ENCODE measurements at places on chromosomes 16 and 17.

- DNase-seq = no peak
These were observed 80.9 kb upstream of the STAC2 start for GRCh38 chr17:39306509-39307212.

DNA sequence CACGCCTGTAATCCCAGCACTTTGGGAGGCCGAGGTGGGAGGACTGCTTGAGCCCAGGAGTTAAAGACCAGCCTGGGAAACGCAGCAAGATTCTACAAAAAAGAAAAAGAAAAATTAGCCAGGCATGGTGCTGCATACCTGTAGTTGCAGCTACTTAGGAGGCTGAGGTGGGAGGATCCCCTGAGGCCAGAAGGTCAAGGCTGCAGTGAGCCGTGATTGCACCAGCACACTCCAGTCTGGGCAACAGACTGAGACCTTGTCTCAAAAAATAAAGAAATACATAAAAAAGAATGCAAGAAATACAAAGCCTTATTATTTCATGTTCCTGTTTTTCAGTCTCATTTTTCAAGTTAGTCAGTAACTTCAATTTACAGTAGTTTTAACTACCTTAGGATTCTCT, 5.9 kb upstream of the CNOT1 start:
- DNase-seq = no peak

- no peak for DNase-seq
These were observed 64.8 kb upstream of the KIFC3 start for GRCh38 chr16:57867000-57867561.

- no peak for DNase-seq
These were observed 1.2 kb upstream of the FDXR start for GRCh38 chr17:74873874-74874614.

DNA sequence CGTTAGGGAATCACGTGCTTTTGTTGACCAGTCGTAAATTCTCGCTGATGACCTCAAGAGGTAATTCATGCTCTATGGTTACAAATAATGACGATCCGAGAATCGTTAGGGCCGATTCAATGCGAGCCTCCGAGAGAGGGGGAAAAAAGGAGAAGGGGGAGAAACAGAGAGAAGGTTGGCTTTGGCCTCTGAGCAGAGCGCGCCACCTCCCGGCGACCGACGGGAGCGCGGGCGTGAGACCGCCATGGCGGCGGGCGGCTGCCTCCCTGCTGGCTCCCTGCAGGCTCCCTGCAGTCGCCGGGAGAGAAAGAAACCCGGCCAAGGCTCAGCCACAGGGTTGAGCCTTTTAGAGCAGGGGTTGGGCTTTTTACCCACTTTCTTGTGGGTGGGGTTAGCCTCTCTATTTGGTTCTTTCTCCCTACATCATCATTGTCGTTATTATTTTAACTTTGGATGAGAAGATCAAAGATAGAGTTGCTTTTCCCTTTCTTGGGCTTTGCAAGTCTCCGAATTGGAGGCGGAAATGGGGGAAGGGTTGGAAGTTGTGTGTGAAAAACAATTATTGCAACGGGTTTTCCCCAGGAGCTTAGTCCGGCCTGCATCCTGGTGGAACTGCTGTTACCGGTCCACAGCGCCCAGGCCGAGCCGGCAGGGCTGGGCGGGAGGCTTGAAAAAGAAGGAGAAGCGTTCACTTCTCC, 410 bp upstream of the HOXB5 start:
- DNase-seq = peak; percentile 85

DNA sequence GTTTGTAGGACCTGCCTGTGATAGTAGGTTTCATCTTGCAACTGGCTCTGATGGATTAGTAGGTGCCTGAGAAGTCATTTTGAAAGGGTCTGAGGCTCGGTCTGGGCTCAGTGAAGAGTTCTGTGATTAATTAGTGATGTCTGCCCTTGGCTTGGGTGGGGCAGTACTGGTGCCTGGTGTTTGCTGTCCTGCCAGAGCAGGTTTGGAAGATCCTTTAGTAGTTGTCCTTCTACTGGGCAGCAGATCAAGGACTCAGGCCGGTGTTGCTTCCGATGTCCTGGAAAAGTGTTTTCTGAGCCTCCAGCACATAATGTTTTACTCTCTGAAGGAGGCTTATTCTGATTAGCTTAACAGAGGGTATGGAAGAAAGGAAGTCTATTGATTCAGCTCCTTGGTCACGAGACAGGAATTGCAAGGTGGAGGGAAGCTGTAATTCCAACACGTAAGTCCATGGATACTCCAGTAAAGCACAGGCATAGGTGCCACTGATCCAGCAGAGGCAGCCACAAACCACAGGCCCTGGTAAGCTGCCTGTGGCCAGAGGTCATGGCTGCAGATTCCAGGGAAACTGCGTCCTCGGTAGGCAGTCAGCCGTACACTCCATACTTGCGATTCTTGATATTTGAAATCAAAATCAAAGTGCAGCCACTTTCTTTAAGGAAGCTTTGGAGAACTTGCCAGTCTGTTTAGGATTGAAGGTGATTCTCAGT, 18.7 kb downstream of the HLF start:
- no peak for DNase-seq

GRCh38 chr17:48290378-48290777, 139.6 kb downstream of the SKAP1 start:
- DNase-seq = no peak

- DNase-seq = no peak
These were observed 58.5 kb downstream of the IQCK start for GRCh38 chr16:19776565-19776964.

DNA sequence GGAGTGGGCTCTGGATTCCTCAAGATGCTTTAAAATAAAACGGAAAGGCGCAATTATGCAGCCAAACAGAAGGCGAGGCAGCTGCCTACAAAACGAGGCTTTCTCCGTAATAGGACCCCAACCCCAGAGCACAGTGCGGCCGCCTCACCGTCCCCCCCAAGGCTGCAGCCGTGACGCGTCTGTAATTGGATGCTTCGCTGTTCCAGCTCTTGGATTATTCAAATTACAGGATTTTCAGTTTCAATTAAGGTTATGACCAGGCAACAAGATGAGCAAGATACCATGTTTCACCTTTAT, 37.3 kb upstream of the ABR start:
- DNase-seq = no peak

- DNase-seq = no peak
These were observed 6.1 kb upstream of the WFIKKN2 start for GRCh38 chr17:50829332-50829731.

- no peak for DNase-seq
These were observed 1.5 kb downstream of the GRB7 start for GRCh38 chr17:39738983-39739884.

DNA sequence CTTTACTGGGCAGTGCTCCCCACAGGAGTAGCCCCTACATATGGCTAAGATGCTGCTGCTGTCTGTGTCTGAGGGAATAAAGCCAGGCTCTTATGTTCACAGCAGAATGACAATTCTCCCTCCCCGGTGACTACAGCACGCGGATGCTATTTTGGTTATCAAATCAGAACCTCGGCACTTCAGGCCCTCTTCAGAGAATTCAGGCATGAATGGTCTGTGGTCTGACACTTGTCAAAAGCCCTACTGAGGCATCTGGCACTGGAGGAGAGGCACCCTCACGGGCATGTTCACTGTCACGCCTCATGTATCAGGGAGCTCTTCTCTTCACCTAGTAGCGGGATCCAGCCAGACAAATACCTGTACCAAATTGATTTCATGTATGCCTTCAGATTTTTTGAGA, 30.4 kb downstream of the KIAA0513 start:
- DNase-seq = no peak

DNA sequence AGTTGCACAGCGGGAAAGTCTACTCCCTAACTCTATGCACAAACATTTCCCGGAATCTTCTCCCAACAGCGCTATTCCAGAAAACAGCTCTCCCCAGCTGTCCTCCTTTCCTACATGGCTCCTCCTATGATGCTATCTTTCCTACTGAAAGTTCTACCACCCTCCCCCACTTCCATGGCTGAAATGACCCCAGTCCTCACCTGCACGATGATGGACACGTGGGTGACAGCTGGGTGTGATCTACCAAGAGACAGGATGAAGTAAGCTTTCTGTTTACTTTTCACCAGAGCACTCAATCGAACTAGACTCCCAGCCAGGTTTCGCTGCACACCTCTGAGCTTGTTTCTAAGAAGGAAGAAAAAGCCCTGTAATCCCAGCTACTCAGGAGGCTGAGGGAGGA, 10.7 kb downstream of the CTC1 start:
- DNase-seq = no peak

DNA sequence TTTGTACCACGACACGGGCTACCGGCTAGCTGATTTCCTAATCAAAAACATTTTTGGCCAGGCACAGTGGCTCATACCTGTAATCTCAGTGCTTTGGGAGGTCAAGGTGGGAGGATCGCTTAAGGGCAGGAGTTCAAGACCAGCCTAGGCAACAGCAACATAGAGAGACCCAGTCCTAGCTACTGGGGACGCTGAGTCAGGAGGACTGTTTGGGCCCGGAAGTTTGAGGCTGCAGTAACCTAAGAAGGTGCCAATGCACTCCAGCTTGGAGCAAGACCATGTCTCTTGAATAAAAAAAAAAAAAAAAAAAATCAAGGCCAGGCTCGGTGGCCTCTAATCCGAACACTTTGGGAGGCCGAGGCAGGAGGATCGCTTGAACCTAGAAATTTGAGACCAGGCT, 49.8 kb downstream of the UBE2G1 start:
- DNase-seq = no peak

DNA sequence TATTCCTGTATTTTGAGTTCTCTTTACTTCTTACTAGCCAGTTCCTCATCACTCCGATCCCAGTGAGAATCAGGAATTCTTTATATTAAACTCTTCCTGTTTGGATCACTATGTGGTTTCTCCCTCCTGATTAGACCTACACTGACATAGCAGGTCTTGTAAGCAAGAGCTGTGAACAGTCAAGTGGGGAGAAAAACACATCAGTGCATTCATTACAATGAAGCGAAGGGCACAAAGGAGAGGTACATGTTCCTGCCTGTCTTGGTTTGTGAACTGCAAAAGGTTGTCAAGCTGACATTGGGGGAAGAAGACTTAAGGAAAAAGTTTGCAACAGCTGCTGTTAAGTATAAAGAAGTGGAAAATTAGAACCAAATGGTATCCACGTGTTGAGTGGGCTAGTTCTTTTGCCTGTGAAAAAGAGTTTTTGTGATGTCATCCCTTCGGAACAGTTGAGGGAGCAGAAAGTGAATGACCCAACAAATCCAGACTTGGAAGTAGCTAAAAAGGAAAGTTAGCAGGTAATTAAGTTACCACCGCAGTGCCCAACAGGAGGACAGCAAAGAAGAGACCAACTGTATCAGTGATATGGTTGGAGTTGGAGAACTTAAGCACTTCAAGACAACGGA, 23.0 kb upstream of the TRIM25 start:
- no peak for DNase-seq

All from CD4-positive, alpha-beta T cell treated with Interleukin-10 for 1 hour (primary cell).